ENCODE measurements at places on chromosomes 6 and 20.

DNA sequence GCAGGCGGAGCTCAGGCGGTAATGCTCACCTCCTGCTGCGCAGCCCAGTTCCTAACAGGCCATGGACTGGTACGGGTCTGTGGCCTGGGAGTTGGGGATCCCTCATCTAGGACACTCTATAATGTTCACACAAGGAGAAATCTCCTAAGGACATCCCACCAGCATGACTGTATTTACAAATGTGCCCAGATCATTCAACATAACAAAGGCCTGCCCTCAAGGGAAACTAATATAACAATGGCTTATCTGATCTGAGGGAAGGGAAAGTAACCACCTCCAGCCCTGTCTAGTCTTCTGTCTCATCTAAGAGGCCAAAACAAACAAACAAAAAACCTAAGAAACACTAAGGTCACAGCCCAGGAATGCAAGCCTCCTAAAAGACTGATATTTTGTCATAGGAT lies 232.8 kb downstream of the RNGTT start:
- no peak for DNase-seq

- DNase-seq: no peak
These were observed 175.7 kb downstream of the REV3L start for GRCh38 chr6:111307275-111307858.

DNA sequence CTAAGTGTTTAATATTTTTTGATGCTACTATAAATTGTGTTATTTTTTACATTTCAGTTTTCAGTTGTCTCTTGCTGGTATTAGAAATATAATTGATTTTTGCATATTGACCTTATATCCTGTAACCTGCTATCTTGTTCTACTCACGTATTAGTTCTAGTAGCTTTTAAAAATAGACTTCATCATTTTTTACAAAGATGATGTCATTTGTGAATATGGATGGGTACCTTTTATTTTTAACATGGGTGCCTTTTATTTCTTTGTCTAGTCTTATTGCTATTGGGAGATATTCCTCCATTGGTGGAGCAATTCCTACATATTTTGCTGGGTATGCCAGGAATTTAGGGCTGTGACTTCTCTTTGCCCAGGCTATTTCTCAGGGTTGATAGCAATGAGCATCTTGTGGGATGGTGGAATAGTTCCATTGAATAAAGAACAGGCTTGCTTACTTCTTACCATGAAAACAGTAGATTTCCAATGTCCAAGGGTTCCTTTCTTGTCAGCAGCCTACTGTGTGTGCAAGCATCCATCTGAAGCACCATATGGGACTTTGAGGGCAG lies 149.7 kb downstream of the CARMIL1 start:
- DNase-seq: no peak

GRCh38 chr6:16542070-16542469 lies 219.2 kb downstream of the ATXN1 start:
- no peak for DNase-seq

DNA sequence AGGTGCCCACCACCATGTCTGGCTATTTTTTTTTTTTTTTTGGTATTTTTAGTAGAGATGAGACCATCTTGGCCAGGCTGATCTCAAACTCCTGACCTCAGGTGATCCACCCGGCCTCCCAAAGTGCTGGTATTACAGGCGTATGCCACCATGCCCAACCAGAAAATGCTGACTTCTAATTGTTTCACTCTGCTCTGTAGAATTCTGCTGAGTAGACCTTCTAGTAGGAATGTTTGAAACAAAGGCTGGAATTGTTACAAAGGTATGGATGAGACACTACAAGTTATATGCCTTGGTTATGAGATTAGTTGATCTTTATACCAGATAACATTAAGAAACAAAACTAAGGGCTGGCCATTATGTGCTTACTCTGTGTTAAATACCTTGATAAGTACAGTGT lies 44.8 kb downstream of the MEP1A start:
- no peak for DNase-seq

DNA sequence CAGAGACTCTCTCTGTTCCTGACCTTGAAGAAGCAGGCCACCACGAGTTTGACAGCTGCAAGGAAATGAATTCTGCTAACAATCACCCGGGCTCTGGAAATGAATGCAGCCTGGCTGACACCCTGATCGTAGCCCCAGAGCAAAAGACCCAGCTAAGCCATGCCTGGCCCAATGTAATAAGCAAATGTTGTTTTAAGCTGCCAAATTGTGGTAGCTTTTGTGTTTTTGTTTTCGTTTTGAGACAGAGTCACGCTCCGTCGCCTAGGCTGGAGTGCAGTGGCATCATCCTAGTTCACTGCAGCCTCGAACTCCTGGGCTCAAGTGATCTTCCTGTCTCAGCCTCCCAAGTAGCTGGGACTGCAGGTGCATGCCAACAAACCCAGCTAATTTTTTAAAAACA lies 3.3 kb upstream of the OXT start:
- no peak for DNase-seq
